ENCODE measurements at places on chromosomes 1 and 21.

GRCh38 chr1:29453502-29454240 lies 217.3 kb downstream of the PTPRU start:
- no peak for DNase-seq

DNA sequence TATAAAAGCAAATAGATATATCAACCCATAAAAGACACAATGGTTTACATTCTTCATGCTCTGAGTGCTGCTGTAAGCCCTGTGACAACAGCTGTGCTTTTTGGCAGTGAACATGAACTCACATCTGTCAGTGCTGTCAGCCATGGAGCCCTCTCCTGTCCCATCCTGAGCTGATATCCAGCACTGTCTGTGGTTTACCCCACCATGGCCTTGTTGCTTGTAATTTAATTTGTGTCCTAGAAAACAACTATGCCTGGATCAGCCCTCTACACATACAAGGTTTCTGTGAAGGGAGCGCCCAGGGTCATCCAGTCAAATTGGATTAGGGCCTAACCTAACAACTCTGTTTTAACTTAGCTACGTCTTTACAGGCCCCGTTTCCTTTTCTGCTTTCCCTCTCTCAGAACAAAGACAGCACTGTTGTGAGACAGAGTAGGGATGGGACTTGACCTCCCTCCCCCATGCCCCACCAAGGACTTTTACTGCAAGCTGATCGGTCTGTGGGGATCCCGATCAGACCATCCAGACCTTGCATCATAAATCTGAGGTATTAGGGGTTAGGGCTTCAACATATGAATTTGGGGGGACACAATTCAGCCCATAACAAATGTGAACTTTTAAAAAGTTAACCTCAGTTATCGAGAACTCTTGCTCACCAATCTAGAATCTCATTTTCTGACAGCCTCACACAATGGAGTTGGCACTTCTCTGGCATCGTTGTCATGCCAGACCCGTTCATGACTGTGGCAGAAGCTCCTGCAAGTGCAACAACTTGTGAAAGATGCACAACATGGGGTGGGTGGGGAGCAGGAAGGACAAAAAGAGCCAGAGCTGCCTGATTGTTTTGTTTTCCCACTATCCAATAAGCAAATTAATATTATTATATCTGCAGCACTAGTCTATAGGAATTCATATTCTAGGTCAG lies 16.4 kb upstream of the SLC44A3 start:
- DNase-seq = no peak

- DNase-seq = peak; percentile 72
Measured at GRCh38 chr1:192538407-192539296, 36.9 kb upstream of the RGS1 start.

GRCh38 chr1:183942933-183943693 lies 94.4 kb downstream of the COLGALT2 start:
- no peak for DNase-seq

DNA sequence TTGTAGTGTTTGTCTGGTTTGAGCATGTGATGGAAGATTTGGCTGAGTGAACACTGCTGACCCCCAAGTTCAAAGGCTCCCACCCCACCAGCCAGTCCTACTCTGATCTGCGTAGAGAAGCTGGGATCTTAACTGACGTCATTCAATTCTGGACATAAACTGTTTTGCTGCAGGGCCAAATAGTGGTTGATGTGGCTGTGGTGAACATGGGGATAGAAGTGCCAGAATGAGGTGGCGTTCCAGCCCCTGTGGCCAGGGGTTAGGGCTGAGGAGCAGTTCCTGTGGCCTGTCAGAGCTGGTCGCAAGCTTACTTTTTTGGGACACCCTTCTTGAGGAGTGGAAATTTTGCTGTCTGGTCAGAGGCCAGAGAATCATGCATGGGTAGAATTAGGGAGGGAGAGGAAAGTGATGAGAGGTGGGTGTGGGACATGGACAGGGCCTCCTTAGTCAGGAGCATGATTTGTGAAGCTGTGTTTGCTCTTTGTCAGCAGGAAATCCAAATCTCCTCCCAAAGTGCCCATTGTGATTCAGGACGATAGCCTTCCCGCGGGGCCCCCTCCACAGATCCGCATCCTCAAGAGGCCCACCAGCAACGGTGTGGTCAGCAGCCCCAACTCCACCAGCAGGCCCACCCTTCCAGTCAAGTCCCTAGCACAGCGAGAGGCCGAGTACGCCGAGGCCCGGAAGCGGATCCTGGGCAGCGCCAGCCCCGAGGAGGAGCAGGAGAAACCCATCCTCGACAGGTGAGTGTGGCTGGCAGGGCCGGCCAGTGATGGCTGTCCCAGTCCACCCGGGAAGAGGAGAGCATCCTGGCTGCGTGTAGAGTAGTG lies 25.9 kb downstream of the SZRD1 start:
- DNase-seq = no peak

DNA sequence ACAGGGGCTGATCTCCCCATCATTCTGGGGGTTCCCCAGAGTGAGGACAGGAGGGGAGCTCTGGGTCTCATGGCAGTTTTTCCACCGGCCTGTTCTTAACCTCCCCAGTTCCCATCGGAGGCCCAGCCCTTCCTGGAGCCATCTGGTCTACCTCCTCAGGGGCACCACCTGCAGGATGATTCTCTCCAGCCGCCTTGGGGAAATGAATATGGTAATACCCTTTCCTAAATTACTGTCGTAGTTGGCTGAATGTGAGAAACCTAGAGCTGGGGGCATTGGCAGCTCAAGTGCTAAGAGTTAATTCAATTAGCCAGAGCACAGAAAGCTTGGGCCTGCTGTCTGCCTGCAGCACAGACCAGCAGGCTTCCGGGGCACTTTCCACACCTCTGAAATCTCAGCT lies 64.9 kb downstream of the TAS1R2 start:
- no peak for DNase-seq

DNA sequence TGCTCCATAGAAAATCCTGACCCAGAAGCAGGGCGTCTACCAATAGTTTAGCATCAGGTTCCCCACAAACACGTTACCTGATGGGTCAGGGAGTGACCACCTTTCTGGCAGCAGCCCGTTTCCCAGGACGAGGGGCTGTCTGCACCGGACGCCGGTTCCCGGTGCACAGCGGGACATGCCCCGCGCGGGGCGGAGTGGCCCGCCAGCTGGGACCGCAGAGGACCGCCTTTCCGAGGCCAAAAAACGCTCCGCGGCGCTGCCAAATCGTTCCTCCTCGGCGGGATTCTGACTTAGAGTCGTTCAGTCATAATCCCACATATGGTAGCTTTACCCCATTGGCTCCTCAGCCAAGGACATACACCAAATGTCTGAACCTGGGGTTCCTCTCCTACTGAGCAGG lies 126.1 kb downstream of the LIPI start:
- DNase-seq = no peak

GRCh38 chr1:15719381-15720120 lies 16.5 kb upstream of the SLC25A34 start:
- no peak for DNase-seq

- DNase-seq = no peak
Measured at GRCh38 chr1:204286315-204286714, 72.5 kb upstream of the GOLT1A start.

GRCh38 chr1:115314092-115314491 lies 24.0 kb downstream of the NGF start:
- no peak for DNase-seq

GRCh38 chr1:2300004-2300771 lies 72.1 kb downstream of the SKI start:
- peak; percentile 85 for DNase-seq

GRCh38 chr1:247089616-247090375 lies 11.2 kb upstream of the ZNF670 start:
- DNase-seq = no peak

- DNase-seq = no peak
Measured at GRCh38 chr1:97834899-97835298, 85.9 kb downstream of the DPYD start.

GRCh38 chr1:242723044-242723716 lies 198.7 kb upstream of the PLD5 start:
- DNase-seq = no peak

GRCh38 chr1:59769736-59770095 lies 45.0 kb upstream of the HOOK1 start:
- no peak for DNase-seq

- no peak for DNase-seq
Measured at GRCh38 chr1:177568622-177569021, 397.9 kb downstream of the BRINP2 start.

- no peak for DNase-seq
Measured at GRCh38 chr1:50228871-50229384, 120.2 kb downstream of the ELAVL4 start.

DNA sequence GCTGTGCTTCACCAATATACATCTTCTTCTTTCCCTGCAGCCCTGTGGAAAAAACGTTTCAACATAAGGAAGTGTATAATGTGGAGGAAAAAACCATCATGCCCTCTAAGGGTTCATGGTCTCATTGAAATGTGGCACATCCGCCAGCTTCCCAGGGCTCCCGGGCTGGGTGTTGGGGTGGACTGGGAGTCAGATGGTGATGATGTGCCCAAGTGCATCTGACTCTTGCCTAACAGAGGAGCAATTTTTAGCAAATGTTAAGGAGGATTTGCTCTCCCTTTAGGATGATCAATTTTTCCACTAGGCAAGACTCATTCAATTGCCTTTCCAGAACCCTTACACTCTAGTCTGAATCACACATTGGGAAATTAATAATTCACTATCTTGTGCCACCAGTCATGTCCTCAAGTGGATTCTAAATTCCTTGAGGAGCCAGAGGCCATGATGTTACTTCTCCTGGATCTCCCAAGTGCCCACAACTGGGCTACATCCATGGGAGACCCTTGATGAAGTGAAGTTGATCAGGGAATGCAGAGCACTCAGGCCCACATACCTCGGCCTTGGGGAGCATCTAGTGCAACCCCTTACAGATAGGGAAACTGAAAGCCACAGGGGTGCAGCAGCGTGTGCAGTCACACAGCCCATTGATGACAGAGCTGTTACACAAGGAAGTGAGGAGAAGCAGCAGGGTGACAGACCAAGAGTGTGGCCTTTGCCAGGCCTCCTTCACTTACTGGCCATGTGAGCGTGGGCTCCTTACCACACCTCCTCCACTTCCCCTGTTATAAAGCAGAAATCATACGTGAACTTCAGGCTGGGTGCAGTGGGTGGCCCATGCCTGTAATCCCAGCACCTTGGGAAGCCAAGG lies 100.0 kb upstream of the SLC44A3 start:
- peak; percentile 67 for DNase-seq

DNA sequence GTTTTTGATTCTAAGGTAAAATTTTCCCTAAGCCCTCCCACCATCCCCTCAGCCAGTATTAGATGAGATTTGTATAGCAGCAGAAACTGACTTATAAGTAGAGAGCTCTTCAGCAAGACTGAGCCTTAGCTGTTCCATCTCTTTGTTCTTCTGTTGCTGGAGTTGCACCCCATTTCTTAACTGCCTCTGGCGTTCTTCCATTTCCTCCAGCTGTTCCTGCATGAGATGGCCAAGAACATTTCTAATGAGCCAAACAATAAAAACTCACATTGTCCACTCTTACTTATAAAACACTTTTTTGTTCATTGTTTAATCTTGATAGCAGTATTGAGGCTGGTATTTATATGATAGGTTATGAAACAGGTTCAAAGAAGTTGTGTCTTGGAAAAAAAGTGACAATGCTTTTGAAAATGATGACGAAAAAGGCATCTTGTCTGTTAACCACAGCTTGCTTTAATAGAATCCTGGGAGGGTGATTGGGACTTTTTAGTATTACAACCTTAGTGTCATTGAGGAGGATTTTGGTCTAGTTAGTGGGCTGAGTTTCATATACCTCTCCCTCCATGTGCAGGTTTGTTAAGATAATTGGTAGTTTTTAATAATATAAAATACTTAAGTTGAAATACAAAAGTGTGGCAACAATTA lies 18.3 kb downstream of the SYNC start:
- DNase-seq = no peak

- no peak for DNase-seq
Measured at GRCh38 chr1:25247829-25248754, 838 bp upstream of the RSRP1 start.

- no peak for DNase-seq
Measured at GRCh38 chr1:1938613-1939295, 19.7 kb upstream of the TMEM52 start.

- no peak for DNase-seq
Measured at GRCh38 chr1:178986204-178986603, 39.5 kb upstream of the FAM20B start.

DNA sequence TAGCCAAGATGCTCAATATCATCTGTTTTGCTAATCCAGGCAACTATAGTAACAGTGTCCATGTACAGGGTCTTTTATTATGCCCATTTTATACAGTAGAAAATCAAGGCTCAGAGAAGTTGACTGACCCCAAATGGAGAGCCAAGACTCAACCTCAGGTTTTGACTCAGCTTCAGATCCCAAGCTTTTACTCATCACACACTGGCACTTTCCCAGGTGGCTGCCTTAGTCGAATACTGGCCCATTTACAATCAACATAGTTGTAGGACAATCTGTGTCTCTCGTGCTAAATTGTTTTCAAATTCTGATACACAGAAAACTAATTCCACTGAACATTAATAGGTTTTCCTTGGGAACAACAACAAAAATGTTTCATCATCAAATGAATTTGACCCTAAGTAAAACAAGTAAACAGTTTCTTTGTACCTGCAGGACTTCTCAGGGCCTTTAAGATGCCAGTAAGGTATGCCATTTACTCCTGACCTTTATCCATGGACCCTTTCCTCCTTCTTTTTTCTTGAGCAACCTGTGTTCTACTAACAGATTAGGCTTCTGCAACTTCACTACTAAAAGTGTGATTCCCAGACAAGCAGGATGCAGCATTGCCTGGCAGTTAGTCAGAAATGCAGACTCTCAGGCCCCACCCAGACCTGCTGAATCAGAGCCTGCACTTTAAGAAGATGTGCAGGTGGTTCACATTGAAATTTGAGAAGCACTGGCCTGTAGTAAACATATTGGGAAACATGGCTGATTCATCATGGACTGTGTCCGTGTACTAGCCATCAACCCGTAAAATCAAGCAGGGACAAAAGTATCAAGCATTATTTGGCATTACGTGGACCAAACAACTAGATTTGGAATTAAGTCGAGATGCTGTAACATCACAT lies 128.8 kb downstream of the RRAGC start:
- DNase-seq = no peak

DNA sequence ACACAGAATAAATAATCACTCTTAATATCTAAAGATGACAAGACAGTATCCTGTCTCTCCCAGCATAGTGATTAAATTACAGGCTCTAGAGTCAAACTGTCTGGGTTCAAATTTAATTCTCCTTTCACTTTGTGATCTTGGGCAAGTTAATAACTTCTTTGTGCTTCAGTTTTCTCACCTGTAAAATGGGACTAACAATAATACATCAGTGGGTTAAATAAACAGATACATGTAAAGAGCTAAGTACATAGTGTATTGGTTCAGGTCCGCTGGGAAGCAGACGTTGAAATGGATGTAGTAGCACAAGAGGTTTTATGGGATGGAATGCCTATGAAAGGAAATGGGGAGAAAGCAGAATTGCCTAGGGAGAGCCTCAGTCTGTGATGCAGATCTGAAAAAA lies 10.7 kb downstream of the ZFYVE9 start:
- no peak for DNase-seq

- no peak for DNase-seq
Measured at GRCh38 chr1:72524021-72524420, 241.7 kb upstream of the NEGR1 start.

DNA sequence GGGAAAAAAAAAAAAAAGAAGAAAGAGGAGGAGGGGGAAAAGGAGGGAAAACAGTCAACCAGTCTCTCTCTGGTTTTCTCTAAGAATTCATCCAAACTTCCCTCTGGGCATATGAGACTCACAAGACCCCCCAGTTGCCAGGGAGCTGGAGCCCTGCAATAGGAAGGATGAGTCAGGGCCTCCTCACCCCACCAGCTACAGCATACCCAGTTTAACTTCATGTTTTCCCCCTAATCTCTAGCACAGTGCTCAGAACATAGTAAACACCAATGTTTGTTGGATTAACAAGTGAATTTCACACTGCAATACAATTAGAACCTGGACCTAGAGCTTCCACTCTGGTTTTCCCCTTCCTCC lies 7.8 kb downstream of the F11R start:
- DNase-seq = peak; percentile 30
